PC-3 (cell line): ENCODE measurements at places on chromosomes 12 and 14. TPM values are rescaled to one million over a fixed set of nuclear protein-coding genes. Genes with fewer than 3 reads are reported as not detected.

GRCh38 chr12:96425321-96425720, 25.1 kb upstream of the CDK17 start:
- H3K27ac ChIP-seq = peak overlapping the region; percentile 91
- peak; percentile 83 for DNase-seq
- peaks cover 35% of the 10 kb centered on the region for H3K4me1 ChIP-seq
- no peak overlapping the region for H3K4me3 ChIP-seq
- no peaks in the 10 kb centered on the region for H3K27me3 ChIP-seq

- H3K27ac ChIP-seq = no peak overlapping the region
- peaks cover 25% of the 10 kb centered on the region; the same call in 1 of the 2 replicates for H3K36me3 ChIP-seq
- peak overlapping the region; percentile 86 for H3K4me3 ChIP-seq
- H3K4me1 ChIP-seq = peaks cover 17% of the 10 kb centered on the region
- H3K27me3 ChIP-seq = no peaks in the 10 kb centered on the region
- DNase-seq = no peak
These were observed 597 bp downstream of the RNF31 start for GRCh38 chr14:24147761-24148428.

DNA sequence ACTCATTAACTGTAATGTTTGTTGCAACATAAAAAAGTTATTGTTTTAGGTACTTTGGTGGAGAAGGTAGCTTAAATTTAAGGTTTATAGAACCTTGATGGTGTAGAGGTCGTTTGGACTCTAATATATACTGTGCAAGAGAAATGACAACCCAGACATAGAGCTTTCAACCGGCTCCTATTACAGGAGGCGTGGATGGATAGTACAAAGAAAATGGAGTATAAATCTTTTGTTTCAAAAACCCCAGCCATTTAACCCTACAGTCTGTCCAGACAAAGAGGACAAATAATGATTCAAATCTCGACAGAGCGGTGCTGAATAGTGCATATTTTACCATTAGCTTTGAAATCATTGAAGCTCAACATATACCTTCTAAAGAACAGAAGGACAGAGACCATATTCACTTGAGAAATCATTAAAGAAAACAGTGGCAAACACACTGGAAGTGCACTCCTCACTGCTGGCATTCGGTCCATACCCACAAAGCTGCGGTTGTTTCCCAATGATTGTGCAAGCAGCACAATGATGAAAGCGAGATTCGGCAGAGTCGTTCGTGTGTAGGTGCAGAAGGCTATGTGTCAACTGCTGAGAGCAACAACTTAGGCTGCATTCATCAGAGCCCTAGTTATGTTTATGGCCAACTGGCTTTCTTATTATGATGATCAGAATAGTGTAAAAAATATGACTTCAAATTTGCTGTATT, 688.6 kb downstream of the NOVA1 start:
- no peaks in the 10 kb centered on the region for H3K27me3 ChIP-seq
- no peaks in the 10 kb centered on the region for H3K4me1 ChIP-seq
- H3K27ac ChIP-seq = no peak overlapping the region
- no peak overlapping the region for H3K4me3 ChIP-seq
- DNase-seq = no peak

- no peak overlapping the region for H3K27ac ChIP-seq
- H3K36me3 ChIP-seq = no peaks in the 10 kb centered on the region
- H3K27me3 ChIP-seq = no peaks in the 10 kb centered on the region
These were observed 384.0 kb downstream of the TMEM121 start for GRCh38 chr14:105910426-105910825.

DNA sequence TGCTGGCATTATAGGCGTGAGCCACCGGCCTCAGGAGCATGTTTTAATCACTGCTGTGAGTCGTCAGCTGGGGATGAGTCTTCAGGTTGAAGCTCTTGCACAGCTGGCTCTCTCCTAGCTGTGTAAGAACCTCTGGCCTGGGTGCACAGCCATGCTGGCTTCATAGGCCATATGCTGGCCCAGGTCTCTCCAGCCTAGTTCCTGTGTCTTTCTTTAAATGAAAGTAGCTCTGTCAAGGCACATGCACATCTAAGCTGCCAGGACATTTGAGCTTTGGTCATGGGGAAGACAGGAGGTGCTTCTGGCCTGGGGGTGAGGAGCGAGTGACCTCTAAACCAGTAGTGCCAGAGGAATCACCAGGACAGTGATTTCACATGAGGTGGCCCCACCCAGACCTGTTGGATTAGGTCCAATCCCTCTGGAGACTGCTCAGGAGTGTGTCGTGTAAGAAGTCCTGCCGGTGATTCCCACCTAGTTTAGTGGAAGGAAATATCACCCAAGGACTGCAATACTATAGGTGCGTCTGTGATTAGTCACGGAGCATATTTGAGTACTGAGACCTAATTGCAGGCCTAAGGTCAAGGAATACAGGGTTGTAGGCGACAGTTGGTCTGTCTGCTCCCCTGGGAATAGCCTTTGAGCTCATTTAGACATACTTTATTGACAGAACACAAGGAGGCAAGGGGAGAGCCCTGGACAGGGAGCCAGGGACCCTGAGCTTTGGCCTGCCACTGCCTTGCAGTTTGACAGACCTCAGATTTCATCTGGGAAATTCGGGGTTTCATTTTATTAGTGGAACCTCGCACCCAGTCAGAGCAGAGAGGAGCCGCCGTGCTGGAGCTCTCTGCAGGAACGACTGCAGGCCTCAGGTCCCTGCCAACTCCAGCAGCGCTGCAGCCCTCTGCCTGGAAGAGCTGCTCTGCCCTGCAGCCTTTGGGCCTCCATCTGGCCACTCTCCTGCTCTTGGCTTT, 67.0 kb downstream of the ANKRD9 start:
- peak; percentile 95 for DNase-seq
- no peaks in the 10 kb centered on the region for H3K27me3 ChIP-seq
- H3K4me3 ChIP-seq = no peak overlapping the region
- H3K4me1 ChIP-seq = peaks cover 24% of the 10 kb centered on the region
- H3K27ac ChIP-seq = peak overlapping the region; percentile 94

- H3K36me3 ChIP-seq = no peaks in the 10 kb centered on the region
- peak; percentile 91 for DNase-seq
- peaks cover 56% of the 10 kb centered on the region for H3K4me1 ChIP-seq
- 0 out of 2 replicates have a peak overlapping the region, but pooled peaks have one; percentile 6 for H3K4me3 ChIP-seq
- no peaks in the 10 kb centered on the region for H3K27me3 ChIP-seq
- H3K27ac ChIP-seq = peak overlapping the region; percentile 83
These were observed 5.3 kb downstream of the NUAK1 start for GRCh38 chr12:106133136-106134087.

Gene NCAPD2
- 105 TPM in 2 replicates for total RNA-seq

GRCh38 chr14:64998455-64998931, 11.8 kb downstream of the FNTB start:
- peak; percentile 91 for DNase-seq
- no peaks in the 10 kb centered on the region for H3K27me3 ChIP-seq
- peaks cover 43% of the 10 kb centered on the region for H3K4me1 ChIP-seq

DNA sequence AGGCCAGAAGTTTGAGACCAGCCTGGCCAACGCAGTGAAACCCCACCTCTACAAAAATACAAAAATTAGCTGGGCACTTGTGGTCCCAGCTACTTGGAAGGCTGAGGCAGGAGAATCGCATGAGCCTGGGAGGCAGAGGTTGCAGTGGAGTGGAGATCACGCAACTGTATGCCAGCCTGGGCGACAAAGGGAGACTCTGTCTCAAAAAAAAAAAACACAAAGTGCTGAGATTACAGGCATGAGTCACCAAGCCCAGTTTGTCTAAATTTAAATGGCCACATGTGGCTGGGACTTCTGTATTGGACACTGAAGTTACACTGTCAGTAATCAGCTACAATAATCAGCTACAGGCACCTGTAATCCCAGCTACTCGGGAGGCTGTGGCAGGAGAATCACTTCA, 100.9 kb upstream of the AEBP2 start:
- DNase-seq = no peak
- peaks cover 21% of the 10 kb centered on the region for H3K36me3 ChIP-seq
- H3K27me3 ChIP-seq = no peaks in the 10 kb centered on the region
- no peak overlapping the region for H3K4me3 ChIP-seq
- H3K27ac ChIP-seq = no peak overlapping the region

DNA sequence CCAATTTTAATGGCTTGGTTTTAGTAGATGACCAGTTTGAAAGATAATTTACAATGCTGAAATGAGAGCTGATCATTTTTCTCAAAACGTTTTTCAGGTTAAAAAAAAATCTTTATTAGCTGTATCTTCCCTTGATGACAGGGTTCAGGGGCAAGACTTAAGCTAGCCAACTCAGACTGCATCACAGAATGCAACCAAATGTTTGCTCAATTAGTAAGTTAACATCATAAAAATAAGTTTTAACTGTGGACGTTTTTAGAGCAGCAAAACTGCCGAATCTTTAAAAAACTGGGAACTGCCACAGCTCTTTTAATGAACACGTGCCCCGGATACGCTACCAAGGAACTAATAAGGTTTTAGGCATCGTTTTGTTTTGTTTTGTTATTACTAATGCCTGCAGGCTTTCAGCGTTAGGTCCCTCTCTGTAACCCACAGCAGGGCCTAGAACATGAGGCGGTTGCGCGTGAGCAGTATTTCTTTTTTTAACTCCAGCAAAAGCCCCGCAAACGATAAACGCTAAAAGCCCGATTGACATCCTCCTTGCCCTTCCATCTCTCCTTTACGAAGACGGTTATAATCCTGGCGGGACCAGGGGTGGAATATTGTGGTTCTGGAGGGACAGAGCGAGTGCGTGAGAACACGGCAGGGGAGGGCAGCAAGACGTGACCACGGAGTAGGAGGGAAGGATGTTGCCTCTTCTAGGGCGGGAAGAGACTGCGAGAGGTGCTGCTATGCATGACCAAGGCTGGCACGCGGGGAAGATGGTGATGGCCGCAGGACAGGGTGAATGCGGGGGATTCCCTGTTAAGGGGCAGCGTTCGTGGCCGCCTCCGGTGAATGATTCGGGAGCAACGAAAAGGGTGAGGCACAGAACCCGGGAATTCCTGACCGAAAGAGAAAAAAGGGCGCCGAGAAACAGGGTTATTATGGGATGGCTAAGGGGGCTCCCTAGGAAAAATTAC, 652 bp downstream of the SUPT16H start:
- peak overlapping the region; percentile 80 for H3K4me3 ChIP-seq
- peak overlapping the region; percentile 86 for H3K27ac ChIP-seq
- peak; percentile 49 for DNase-seq
- peaks cover 14% of the 10 kb centered on the region for H3K4me1 ChIP-seq
- peaks cover 9% of the 10 kb centered on the region; the same call in 1 of the 2 replicates for H3K36me3 ChIP-seq

Gene SRGAP1
- total RNA-seq = 7.5 and 11.0 TPM in 2 replicates

Gene MYH7
- not detected in 2 replicates for total RNA-seq

Gene CPNE8
- 7.2 and 12.6 TPM in 2 replicates for total RNA-seq

DNA sequence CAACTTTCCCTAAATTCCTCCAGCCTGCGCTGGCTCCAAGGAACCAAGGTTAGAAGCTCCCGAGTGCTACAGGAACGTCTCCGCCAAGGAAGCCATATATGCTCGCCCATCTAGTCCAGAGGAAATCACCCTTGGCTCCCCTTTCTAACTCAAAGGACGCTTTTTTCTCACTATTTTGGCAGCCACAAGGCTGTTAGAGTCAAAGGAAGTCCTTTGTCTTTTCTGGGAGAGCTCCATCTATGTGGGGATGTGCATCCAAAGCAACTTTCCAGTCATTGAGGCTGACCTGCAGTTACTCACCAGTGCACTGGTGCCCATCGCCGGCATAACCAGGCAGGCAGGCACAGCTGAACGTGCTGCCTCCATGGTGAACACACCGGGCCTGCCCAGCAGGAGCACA, 37.6 kb downstream of the RTRAF start:
- no peak for DNase-seq
- H3K36me3 ChIP-seq = no peaks in the 10 kb centered on the region
- no peak overlapping the region for H3K4me3 ChIP-seq
- H3K4me1 ChIP-seq = peaks cover 27% of the 10 kb centered on the region

DNA sequence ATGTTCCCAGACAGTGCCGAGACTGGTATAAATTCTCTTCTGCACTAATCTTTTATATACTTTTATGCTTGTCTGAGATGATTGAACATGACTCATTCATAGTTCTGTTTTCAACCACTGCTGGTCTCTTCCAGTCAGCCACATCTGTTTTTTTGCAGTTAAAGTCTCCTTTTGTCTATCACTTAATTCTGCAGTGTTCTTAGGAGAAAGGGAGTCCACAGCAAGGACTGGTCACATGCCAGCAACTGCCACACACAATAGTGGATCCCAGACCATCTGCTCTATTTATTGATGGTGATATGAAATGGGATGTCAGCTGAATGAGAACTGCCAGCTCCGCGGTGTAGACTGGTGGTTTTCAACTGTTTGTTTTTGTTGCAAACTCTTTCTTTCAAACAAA, 379.8 kb downstream of the MED13L start:
- no peaks in the 10 kb centered on the region for H3K36me3 ChIP-seq
- peaks cover 71% of the 10 kb centered on the region for H3K27me3 ChIP-seq
- H3K4me3 ChIP-seq = no peak overlapping the region
- H3K4me1 ChIP-seq = no peaks in the 10 kb centered on the region
- DNase-seq = no peak

- H3K27me3 ChIP-seq = no peaks in the 10 kb centered on the region
- peak overlapping the region; percentile 76 for H3K4me3 ChIP-seq
- peaks cover 54% of the 10 kb centered on the region for H3K4me1 ChIP-seq
- peak; percentile 34 for DNase-seq
These were observed 1.9 kb downstream of the RPLP0 start for GRCh38 chr12:120199025-120199424.

Gene CRIP1
- 45.9 and 48.7 TPM in 2 replicates for total RNA-seq
